Fibroblast of villous mesenchyme (primary cell): ENCODE measurements at places on chromosomes 11 and 22. TPM values are rescaled to one million over a fixed set of nuclear protein-coding genes. Genes with fewer than 3 reads are reported as not detected.
A peak's percentile ranks its signal among the peaks of the same experiment; 100 is the strongest.

RASD2 gene
- under 0.01 TPM in 1 of 2 replicates, not detected in the other for total RNA-seq

DNA sequence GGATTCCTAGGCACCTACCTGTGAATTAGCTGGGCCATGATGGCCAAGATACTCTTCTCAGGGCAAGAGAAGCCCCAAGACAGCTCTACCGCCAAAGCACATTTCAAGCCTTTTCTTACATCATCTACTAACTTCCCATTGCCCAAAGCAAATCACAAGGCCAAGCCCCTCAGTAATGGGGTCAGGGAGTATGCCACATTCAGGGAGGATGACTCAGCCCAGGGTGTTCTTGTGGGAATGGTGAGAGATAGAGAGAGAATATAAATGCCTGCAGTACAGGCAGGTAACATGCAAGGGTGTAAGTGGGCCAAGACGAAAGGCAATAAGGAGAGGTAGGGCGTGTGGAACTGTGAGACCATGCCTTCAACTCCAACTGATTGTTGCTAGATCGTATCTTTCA lies 162.5 kb upstream of the ISX start:
- no peak for DNase-seq

DNA sequence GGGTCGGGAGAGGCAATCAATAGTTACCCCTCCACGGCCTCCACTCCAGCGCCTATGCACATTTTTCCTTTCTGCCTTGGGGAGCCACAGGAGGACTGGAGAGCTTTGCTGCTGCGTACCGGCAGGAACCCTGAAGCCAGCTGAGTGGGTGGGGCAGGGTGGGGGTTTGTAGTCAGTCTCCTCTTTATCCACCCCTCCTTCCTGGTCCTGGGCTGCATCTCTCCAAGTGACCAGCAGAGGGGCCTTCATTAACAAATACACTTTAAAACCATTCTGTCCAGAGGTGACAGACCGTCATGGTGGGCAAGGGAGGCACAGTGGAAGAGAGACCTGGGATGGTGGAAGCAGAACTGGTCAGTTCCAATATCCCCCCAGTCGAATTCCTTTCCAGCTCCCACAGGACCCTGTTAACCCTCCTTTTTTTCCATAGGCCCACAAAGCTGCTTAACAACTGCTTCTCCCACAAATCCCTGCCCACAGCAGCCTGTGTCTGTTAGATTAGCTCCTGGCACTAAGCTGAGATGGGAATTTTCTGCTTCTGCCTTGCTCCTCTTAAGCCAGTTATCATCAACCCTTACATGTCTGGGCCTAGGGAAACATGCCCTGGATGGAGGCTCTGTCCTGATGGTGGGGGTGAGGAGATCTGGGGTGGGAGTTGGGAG lies 3.9 kb upstream of the ABCG4 start:
- DNase-seq, result peak; percentile 76

- no peak for DNase-seq
Measured at GRCh38 chr11:32485733-32486132, 50.4 kb upstream of the WT1 start.

GRCh38 chr11:76903325-76903724 lies 42.6 kb downstream of the ACER3 start:
- DNase-seq, result no peak
